ENCODE measurements at places on chromosomes 13 and 19.

- no peak for DNase-seq
Observed at GRCh38 chr13:50844084-50844875, 788 bp upstream of the DLEU7 start.

DNA sequence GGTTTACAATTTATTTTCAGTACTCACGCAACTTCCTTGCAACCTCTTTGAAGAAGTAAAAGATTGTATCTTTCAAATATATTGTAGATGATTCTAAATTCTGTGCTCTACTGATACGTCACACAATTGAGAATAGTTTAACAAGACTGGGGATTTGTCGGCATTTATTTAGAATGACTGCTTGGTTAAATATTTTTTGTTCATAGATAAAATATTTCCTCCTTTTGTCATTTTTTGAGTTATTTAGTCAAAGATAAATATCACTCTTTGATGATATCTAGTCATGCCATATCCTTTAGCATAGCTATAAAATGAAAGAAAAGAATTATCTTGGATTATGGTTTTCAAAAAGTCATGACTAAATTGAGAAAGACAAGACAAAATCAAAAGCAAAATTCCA, 2747.8 kb downstream of the PCDH9 start:
- DNase-seq, result no peak

GRCh38 chr13:87120476-87120875, 550.7 kb upstream of the SLITRK5 start:
- no peak for DNase-seq

DNA sequence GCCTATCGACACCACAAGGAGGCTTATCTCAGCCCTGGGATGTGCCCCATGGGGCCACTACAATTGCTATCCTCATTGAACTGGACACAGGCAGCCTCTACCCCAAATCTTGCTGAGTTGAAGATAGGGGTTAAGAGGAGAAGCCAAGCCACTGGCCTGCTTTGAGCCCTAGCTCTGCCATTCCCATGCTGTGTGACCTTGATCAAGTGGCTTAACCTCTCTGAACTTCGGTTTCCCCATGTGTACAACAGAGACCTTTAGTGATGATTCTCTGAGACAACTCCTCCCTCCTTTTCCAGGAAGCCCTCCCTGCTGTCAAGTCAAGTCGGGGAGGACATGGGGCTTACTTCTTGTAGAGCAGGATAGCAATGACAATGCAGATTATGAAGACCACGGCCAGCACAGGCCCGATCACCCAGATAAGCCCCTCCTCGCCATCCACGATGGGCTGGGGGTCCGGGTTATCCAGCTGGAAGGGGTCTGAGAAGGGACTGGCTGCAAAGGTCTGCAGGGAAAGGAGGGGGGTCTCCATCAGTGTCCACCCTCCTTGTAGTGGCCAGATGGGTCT, 121.6 kb downstream of the PTPRS start:
- DNase-seq, result no peak

GRCh38 chr13:75645141-75645540, 9.0 kb downstream of the LMO7 start:
- no peak for DNase-seq

DNA sequence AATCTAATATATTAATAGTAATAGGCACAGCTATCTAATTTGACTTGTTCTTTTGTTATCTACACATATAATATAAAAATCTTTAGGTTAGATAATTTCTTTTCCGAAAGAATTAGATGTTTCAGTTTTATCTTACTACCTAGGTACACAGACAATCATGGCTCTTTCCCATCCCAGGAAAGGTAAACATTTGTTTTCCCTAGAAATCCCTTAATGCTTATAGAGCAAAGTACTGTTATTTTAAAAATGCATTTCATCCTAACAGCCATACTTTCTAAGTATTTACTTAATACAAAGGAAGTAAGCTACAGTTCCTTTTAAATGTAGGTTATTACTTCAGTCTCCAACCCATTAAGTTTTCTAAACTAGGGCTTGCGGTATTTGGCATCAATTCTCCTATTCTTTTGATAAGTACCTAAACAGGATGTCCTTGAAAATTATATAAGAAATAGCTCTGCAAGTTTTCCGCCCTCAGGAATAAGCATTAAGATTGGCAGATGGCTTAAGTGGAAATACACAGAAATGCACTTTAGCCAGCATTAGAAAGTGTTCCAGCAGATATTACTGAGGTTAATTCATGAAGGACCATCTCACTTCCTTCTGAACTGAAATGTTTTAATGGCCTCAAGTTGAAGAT, 616.2 kb upstream of the SPRY2 start:
- no peak for DNase-seq

- DNase-seq, result no peak
Observed at GRCh38 chr13:66407128-66407527, 823.0 kb downstream of the PCDH9 start.

GRCh38 chr19:7676854-7677253, at the start of gene MCEMP1:
Gene MCEMP1, plus strand, starts transcription at chr19:7677090. Its CDS starts 31 bp downstream, at chr19:7677121.
- no peak for DNase-seq

GRCh38 chr19:23116802-23117571, at the start of gene ZNF730:
Gene ZNF730, plus strand, starts transcription at chr19:23117025. Its CDS starts 149 bp downstream, at chr19:23117174.
- DNase-seq, result peak; percentile 5
